ENCODE measurements at places on chromosomes 4 and X.

DNA sequence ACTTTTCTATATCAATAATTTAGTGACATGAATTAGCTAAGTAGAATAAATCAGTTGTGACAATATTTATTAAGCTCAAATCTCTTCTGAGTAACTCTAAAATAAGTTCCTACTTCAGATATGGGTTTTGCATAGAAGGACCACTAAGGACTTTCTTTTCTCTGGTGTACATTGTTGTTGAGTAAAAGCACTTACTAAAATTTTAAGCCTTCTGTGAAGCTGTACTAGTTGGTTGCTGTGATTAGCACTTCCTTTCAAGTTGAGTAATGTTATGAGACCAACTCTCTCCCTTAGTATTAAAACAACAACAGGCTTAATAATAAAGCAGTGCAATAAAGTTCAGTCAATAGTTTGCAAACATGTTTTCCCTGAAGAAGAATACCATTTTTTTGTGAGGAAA is 667.4 kb upstream of the NDST4 start:
- DNase-seq, result no peak

DNA sequence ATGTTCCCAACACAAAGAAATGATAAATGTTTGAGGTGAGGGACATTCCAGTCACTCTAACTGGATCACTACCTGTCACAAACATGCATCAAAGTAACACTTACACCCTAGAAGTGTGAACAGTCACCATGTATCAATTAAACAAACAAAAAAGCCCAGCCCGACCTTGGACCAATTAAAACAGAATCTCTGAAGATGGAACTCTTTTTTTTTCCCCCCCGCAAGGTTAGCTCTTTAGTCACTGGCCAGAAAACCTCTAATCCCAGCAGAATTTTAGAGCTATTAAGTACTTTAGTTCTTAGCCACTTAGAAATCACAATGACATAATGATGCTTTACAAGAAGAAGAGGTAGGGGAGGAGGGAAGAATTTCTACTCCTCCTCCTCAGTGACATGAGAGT is 154.5 kb downstream of the PALLD start:
- no peak for DNase-seq

DNA sequence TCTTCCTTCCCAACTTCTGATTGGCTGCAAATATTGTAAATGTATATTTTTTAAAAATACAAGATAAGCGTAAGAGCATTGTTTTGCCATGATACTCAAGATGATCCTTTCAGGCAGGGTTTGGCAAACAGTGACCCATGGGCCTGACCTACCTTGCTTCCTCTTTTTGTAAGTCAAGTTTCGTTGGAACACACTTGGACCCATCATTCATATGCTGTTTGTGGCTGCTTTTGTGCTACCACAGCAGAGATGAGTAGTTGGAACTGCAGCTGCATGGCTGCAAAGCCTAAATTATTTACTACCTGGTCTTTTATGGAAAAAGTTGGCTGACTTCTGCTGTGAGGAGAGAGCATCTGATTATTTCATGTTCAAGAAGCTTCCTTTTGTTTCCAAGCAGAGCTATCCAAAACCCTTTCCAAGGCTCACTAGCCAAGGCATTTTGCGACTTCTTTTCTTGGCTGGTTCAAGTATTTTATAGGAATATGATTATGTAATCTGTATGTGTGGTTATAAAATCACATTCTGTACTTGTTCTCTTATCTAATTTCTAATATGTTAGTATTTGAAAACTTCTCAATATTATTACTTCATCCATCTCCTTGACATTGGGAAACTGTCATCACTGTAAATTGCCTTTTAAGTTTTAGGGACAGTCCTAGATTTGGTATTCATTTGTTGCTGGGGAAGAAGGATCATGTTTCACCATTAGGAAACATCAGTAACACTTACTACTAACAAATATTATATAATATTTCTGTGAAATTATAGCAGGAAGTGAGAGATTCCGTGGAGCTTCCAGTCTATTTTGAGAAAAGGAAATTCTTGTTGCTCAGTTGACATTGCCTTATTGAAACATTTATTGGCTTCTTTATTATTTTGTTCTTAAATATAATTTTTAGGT is 109.2 kb downstream of the ARHGAP10 start:
- DNase-seq, result no peak

GRCh38 chrX:14274691-14275090 is 245.0 kb upstream of the GEMIN8 start:
- DNase-seq, result no peak

- no peak for DNase-seq
Observed at GRCh38 chrX:38881727-38882126, 80.5 kb downstream of the MID1IP1 start.

- no peak for DNase-seq
Observed at GRCh38 chr4:47790105-47790504, 47.8 kb downstream of the CORIN start.

Data from CD4-positive, alpha-beta T cell treated with Interleukin-4 for 4 hours (primary cell).